ENCODE measurements at places on chromosomes 16 and 17.

DNA sequence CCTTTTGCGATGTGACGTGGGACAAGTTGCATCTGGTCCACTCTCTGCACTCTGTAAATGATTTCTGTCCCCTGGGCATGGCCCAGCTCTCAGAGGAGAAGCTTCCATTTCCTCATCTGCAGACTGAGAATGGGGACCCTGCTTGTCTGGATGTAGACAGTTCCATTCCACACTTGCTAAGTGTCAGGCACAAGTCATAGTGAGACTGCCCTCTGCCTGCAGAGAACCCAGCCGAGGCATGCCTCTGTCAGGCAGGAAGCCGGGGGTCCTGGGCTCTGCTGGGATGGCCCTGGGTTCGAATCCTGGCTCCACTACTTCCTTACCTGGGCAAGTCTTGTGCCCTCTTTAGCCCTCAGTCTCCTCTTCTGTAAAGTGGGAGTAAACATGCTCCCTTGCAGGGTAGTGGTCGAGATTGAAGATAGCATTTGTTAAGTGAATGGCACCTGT is 4.1 kb downstream of the MAP2K3 start:
- DNase-seq: no peak

DNA sequence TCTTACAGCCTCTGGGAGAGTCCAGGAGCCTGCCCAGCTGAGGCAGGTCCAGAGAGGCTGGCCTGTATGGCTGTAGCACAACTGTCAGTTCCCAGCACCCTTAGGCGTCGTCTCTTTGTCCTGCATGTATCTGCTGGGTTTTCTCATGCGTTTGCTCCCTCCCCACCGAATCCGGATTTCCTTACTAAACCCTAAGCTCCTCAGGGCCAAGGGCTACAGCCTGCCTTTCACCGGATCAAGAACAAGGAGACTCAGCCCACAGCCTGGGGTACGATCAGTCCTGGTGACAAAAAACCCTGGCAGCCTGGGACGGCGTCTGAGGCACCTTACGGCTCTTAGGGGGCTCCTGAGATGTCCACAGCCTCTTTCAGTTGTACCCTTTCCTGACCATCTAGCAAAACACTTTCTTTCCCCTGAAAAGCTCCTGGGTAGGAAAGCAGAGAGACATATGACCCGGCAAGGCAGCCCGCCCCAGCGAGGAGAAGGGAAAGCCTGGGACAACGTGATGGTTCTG is 12.2 kb downstream of the HIC1 start:
- no peak for DNase-seq

- no peak for DNase-seq
Measured at GRCh38 chr17:48792033-48792798, 24.8 kb downstream of the TTLL6 start.

- no peak for DNase-seq
Measured at GRCh38 chr16:80894091-80894490, 89.7 kb upstream of the CDYL2 start.

Data from omental fat pad (tissue), 4 donors.